CMK (cell line): ENCODE measurements at places on chromosomes 11 and 22.

GRCh38 chr11:30487200-30487898 is 98.8 kb downstream of the MPPED2 start:
- no peak for DNase-seq

DNA sequence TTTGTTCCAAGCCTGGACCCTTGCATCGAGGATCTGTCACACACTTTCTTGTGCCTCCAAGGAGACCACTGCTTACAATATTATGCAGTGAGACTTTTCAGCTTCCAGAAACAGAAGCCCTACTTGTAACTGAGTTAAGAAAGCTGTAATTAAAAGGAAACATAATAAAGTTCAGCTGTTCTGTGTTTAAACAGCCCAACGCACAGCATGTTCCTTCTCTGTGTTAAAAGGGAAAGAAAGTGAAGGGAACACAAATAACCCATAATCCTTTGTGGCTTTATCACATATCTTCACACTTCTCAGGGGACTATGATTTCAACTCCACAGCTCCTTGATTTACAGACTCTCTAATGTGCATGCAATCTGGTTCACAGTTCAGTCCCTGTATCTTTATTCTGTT is 200.3 kb upstream of the MTNR1B start:
- DNase-seq, result no peak

DNA sequence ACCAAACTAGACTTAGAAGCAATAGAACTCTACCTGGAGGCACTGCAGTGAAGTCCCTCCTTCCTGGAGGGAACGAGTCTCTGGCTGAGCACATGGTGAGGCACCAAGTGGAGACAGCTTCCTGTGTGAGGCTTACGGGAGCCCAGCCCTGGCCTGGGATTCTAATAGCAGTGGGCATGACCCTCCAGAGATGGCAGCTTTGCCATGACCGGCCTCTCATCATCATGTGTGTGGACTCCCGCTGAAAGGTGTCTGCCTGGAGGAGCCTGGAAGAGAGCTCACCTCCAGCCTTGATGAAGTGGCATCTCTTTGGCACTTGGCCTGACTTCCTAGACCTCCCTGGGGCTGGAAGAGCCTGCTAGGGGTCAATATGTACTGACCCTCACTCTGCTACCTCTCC is 8.0 kb downstream of the DGAT2 start:
- DNase-seq, result no peak

DNA sequence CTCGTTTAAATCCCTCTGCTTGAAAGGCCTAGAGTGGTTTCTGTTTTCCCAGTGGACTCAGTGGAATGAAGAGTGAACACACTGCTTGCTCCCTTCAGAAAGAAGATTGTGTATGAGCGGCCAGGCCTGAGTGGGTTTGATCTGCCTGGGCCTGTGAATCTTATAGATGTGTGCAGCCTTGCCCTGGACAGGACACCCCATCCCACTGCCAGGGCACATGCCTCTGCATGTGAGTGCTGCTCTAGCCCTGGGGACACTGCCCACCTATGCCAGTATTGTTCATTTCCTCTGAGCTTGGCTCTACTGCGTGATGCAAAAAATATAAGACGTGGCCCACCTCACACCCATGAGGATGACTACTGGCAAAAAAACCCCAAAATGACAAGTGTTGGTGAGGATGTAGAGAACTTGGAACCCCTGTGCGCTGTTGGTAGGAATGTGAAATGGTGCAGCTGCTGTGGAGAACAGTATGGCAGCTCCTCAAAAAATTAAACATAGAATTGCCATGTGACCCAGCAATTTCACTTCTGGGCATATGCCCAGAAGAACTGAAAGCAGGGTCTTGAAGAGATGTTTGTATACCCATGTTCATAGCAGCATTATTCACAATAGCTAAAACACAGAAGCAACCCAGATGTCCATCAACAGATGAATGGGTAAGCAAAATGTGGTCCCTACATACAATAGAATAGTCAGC is 27.3 kb upstream of the NECTIN1 start:
- no peak for DNase-seq

- no peak for DNase-seq
These were observed 7.5 kb downstream of the TMEM138 start for GRCh38 chr11:61369372-61370348.

GRCh38 chr11:87535513-87535912 is 497.8 kb downstream of the TMEM135 start:
- DNase-seq, result no peak

- no peak for DNase-seq
These were observed 182.6 kb downstream of the DDX10 start for GRCh38 chr11:108847298-108847990.

DNA sequence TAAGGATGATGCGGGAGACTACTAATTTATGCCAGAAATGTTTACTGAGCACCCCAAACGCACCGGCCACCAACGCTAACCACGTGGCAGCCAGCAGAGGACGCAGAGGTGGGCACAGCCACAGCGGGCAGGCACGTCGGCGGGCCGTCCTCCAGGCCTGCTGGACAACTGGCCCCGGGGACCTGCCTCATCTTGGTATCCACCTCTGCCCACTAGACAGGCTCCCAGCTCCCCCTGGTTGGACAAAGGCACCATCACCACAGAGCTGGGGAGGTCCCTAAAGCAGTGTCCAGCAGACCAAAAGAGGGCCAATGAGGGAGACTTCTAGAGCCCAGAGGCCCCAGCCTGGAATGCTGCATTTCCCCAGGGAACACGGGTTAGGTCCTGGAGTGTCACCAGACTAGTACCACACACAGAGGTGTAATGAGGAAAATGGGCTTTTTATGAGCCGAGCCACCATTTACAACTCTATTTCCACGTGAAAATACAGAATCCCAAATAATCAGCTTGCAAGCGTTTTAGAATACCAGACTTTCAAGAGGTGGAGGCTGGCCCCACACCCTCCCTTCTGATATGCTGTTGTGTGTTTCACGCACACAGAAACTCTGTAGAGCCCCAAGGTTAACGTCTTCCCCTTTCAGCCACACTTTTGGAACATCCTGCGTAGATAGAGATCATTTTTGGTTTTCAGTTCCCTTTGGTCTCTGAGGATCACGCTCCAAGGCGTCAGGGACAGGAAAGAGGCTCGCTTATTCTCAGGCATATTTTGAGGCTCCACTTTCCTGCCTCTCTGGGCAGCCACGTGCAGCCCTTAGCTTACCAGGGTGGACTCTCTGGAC is 23.7 kb upstream of the BID start:
- DNase-seq, result no peak

- DNase-seq, result no peak
These were observed 7.8 kb upstream of the POLR3H start for GRCh38 chr22:41551877-41552582.

DNA sequence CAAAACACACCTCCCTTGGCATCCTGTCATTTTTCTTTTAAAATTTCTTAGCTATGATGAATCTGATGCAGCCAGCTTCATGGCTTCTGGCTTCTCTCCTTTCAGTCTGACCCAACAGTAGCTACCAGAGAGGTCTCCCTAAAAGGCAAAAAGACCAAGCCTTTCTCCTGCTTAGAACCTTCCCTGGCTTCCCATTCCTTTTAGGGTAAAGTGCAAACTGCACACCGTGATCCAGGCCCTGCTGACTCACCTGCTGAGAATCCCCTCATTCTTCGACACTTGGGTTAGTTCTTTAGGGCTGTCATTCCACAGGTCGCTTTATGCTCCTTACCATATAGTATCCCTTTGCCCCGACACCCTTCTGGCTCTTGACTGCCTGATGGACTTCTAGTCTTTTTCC is 362.4 kb downstream of the MIAT start:
- no peak for DNase-seq

DNA sequence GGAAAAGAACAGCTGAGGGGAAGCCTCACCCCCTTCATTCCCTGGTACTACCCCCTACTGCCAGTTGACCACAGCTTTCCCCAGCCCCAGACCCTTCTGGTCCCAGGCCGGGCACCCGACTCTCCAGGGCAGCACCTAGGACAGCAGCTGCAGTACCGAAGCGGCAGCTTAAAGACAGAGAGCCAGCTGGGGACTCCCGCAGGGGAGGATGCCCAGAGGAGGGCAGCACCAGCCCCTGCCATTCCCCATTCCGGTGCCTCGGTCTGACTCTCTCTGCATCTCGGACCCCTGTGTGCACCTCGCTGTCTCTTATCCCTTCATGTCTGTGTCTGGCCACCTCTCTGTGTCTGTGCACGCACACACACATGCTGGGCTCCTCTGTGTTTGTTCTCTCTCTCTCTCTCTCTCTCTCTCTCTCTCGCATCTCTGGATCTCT is 9.4 kb downstream of the IGSF9B start:
- no peak for DNase-seq

DNA sequence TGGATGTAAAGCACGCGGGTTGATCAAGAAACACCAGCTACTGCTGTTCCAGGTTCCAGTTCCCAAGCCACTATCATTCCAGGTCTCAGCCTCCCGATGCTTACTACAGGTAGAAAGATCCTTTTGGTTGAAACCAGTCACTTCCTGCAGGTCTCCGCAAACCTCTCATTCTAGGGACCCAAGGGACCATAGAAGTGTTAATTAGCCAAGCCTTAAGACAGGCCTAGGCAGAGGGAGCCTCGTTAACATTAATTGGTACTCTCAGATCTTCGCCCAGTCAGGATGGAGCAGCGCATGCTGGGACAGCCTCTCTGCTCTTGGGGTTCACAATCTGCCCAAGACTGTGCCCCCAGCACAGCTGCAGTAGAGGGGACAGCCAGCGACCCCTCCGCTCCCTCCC is 11.2 kb upstream of the OAF start:
- DNase-seq, result no peak

GRCh38 chr22:37148742-37149665 is 712 bp downstream of the IL2RB start:
- no peak for DNase-seq

DNA sequence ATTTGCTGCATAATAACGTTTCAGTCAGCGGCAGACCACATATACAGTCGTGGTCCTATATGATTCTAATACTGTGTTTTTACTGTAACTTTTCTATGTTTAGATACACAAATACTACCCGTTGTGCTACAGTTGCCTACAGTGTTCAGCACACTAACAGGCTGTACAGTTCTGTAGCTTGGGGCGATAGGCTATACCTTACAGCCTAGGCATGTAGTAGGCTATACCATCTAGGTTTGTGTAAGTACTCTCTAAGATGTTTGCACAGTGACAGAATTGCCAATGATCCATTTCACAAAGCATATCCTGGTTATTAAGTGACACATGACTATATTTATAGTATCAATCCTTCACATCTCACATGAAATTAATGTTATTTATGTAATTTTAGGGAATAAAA is 78.2 kb downstream of the YAP1 start:
- no peak for DNase-seq

DNA sequence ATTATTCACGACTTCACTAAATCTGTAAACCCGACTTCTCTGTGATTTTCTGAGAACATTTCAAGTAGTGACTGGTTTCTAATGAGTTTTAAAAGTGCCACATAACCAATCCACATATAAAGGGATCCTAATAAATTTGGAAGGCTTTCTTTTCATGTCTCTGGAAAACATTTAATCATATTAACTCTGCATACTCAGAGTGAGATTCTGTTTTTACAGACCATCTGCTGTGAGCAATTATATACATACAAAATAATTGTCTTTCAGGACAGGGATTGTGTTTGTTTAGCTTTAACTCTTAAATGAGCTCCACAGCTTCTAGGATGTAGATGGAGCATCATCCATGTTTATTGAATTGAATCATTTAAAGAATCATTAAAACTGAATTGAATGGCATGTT is 65.1 kb downstream of the PRMT3 start:
- DNase-seq, result no peak

GRCh38 chr11:27592098-27592780 is 85.7 kb upstream of the LIN7C start:
- no peak for DNase-seq

- DNase-seq, result no peak
These were observed 1.6 kb upstream of the KAT5 start for GRCh38 chr11:65710421-65710820.

- no peak for DNase-seq
These were observed 165.5 kb downstream of the GUCY1A2 start for GRCh38 chr11:106852779-106853178.

DNA sequence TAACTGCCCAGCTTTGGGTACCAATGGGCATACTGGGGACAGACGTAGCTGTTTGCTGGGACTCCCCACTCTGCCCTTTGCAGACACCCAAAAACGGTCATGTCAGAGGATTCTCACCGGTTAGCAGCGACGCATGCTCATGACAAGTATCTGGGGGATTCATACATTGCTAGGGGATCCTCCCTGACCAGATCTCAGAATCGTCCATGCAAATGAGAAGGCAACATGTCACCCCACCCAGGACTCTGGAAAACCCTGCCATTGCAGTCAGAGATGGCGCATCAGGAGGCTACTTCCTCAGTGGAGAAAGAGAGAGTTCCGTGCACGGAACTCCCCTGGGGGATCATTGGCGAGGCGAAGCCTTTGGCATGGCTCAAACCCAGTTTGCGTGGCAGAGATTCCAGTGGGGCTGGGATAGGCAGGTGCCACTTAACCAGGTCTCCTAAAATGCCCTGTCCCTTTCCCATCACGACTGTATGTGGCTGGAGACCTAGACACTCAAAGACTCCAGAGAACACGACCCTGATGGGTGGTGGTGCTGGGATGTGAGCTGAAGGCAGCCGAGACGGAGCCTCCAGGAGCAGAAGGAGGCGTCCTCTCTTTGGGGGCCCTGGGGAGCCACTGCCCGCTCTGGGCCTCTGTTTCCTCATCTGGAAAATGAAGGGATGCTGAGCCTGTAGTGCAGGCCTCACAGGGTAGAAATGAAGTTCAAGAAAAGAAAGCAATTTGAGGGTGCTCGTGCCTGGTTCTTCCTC is 4.9 kb downstream of the RGL4 start:
- no peak for DNase-seq

DNA sequence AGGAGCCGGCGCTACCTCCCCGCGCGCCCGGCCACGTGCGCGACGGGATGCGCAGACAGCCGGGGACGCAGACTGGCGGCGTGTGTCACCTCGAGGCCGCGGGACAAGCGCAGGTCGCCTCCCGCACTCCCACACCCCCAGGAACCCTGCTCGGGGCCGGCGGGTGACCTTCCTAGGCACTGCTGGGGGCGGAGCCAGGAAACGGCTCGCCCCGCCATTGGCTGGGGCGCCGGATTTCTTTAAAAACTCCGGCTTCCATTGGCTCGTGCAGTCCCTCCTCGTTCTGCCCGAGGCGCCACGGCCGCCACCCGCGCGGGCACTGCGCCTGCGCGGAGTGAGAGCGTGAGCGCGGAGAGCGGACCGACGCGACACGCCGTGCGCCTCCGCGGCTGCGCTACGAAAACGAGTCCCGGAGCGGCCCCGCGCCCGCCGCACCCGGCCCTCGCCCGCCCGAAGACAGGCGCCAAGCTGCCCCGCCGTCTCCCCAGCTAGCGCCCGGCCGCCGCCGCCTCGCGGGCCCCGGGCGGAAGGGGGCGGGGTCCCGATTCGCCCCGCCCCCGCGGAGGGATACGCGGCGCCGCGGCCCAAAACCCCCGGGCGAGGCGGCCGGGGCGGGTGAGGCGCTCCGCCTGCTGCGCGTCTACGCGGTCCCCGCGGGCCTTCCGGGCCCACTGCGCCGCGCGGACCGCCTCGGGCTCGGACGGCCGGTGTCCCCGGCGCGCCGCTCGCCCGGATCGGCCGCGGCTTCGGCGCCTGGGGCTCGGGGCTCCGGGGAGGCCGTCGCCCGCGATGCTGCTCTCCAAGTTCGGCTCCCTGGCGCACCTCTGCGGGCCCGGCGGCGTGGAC is at the start of gene PIM3:
PIM3 (plus strand) TSS at position 614 of the 846 bp plus-strand sequence; CDS start at position 790, 176 bp downstream.
- peak; percentile 95 for DNase-seq
